Motor neuron (in vitro differentiated cells): ENCODE measurements at places on chromosomes 6 and 20. TPM values are rescaled to one million over a fixed set of nuclear protein-coding genes. Genes with fewer than 3 reads are reported as not detected.

DNA sequence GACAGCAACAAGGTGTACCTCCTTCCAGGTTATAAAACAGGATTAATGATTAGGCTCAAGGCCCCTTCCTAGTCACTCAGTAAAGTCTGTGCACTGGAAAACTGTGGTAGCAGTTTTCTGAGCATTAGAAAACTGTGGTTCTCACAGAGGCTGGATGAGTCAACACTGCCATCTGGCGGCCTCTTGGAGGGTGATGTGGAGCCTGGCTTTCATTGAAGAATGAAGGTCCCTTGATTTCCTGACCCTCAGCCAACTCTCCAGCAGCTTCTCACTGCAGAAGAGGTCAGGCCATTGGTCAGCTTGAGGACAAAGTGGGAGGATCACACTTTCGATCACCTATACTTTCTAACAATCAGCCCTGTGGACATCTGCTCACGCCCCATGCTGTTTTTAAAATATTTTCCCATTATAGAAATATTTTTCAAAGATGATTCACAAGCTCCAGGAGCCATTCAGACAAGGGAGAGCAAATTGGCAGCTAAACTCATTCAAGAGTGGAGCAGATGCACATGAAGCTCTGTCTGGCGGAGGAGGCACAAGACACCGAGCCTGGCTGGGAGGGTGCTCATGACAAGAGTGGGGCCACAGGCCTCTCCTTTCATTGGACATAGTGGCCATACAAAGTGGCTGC lies 23.2 kb downstream of the PSMB1 start:
- ATAC-seq: peak; percentile 94

DNA sequence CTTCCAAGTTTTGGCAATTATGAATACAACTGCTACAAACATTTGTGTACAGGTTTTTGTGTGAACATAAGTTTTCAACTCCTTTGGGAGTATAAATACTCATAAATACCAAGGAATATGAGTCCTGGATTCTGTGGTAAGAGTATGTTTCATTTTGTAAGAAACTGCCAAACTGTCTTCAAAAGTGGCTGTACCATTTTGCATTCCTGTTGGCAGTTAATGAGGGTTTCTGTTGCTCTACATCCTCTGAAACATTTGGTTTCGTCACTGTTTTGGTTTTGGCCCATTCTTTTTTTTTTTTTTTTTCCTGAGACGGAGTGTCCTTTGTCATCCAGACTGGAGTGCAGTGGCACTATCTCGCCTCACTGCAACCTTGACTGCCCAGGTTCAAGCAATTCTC lies 8.5 kb downstream of the AP5S1 start:
- no peak for ATAC-seq

DNA sequence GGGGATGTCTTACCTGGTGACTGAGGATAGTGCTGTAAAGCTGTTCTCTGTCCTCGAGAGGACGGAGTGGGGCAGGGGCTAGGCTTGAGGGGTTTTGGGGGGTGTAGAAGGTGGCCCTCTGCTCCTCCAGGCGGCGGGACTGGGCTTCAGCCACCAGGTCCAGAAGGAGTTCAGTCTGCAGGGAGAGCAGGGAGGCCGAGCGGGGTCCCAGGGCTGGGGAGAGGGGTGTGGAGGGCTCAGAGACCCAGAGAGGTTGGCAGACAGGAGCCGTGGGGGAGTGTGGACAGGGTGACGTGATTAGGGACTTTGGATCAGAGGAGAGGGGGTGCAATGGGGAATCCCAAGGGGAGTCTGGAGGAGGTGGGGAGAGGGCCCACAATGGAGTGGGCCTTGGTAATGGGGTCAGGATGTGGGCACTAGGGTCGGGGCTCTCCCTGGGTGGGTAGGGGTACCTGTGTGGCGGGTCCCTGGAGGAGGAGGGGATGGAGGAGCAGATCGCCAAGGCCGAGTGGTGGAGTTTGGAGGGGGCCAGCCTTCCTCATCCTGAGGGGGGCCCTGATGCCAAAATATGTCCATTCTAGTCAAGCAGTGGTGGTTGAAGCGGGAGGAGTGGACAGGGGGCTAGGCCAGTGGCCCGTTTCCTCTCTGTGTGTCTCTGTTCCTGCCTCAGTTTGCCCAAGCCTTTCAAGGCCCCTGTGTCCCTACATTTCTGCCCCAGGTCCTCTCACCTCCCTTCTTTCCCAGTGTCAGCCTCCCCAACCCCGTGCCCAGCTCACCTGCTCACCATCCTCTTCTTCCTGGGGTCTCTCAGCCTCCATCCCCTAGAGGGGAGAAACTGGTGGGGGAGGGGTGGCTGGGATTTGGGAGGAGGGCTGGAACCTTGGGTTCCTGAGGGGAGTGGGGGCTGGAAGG lies 491 bp downstream of the GPSM3 start:
- ATAC-seq: no peak

- no peak for ATAC-seq
Observed at GRCh38 chr6:158047127-158047518, 65.5 kb downstream of the SYNJ2 start.

DNA sequence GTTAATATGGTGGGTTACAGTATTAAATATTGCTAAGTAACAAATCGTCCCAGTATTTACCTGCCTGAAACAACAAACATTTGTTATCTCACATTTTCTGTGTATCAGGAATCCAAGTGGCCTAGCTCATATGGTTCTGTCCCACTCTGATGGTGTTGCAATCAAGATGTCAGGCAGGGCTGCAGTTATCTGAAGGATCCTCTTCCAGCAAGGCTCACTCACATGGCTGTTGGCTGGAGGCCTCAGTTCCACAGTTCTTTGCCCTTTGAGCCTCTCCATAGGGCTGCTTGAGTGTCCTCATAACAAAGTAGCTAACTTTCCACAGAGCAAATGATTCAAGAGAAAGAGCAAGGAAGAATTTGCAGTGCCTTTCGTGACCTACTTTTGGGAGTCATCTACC lies 17.7 kb downstream of the RAB22A start:
- ATAC-seq: no peak

- ATAC-seq: peak; percentile 91
Observed at GRCh38 chr6:15264902-15265761, 19.3 kb downstream of the JARID2 start.

- no peak for ATAC-seq
Observed at GRCh38 chr20:54477191-54477955, 2.0 kb downstream of the DOK5 start.

DNA sequence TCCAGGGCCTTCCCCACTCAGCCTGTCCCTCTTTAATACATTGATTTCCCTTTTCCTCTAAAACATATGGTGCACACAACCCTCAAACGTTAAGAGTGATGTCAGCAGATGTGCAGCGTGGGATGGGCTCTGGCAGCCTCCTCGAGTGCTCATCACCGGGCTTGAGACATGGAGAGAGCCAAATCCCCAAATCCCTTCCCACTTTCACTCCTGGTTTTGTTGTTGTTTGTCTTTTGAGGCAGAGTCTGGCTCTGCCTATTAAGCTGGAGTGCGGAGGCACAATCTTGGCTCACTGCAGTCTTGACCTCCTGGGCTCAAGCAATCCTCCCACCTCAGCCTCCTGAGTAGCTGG lies 5.8 kb upstream of the PLTP start:
- peak; percentile 25 for ATAC-seq

GRCh38 chr20:39278230-39278788 lies 316.2 kb downstream of the DHX35 start:
- no peak for ATAC-seq

DNA sequence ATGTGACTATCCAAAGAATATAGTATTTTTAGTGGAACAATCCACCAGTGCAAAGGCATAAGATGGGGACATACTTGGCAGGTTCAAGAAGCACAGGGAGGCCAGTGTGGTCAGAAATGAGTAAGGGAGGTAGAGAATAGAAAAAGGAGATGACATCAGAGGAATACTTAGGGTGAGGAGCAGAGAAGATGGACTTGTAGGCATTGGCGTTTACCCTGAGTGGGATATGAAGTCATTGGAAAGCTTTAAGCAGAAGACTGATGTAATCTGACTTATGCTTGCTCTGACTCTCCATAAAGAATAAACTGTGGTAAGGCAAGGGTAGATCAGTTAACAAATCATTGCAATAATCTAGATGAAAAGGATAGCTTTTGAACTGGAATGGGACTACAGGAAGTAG lies 228.7 kb downstream of the GJA1 start:
- ATAC-seq: no peak

- no peak for ATAC-seq
Observed at GRCh38 chr20:36231331-36231730, 4.9 kb upstream of the AAR2 start.

GRCh38 chr20:37458761-37459160 lies 62.3 kb upstream of the NNAT start:
- ATAC-seq: no peak

- no peak for ATAC-seq
Observed at GRCh38 chr6:73713426-73714147, 17.6 kb downstream of the CD109 start.

The DNAH8 gene
- 0.05 and 0.10 TPM in 2 replicates for total RNA-seq

The ZNF391 gene
- 5.3 and 6.4 TPM in 2 replicates for total RNA-seq
